ENCODE measurements at places on chromosomes 3 and 15.

DNA sequence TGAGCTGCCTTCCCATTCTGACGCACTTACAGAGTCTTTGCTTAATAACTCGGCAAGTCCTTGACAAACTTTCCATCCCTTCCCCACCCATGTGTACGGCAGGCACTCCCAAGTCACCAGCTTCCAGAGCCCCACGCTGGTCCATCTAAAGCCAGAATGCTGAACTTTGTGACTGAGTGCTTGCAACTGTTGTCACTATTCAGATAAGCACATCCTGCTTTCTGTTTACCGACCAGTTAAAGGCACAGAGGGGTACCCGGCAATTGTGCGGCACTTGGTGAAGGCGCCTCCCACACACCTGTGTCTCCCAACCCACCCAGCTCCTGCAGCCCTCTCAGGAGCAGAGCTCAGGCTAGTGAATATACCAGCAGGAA lies 430.6 kb downstream of the FOXP1 start:
- no peak for DNase-seq

DNA sequence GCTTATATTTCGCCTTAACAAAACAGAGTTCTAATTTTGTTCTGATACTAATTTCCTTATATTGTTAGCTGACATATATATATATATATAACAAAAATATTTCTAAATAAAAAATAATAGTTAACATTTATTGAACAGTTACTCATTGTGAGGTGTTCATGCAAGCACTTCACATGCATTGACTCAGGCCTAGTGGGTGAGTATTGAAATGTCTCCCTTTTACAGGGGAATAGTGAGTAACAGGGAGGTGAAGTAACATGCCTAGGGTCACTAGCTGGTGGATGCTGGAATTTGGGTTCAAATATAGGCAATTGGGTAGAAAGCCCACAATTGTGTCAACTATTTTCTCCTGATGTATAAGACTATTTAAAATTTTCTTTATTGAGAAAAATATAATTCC lies 102.6 kb upstream of the ZPLD1 start:
- DNase-seq: no peak

DNA sequence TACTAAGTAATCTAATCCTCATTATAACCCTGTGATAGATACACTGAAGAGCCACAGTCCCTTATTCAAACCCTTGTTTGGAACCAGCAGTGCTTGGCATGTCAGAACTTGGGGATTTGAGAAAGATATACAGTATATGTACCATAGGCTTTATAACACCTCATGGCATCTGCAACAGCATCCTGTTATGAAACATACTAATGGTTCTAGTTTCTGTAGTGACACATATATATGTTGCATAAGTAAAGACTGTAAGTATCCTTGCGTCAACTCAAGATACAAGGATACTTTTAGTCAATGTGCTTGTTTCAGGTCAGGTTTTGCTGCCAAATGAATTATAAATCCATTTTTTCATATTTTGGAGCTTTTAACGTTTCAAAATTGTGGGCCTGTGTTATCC lies 58.5 kb downstream of the CCNL1 start:
- no peak for DNase-seq

DNA sequence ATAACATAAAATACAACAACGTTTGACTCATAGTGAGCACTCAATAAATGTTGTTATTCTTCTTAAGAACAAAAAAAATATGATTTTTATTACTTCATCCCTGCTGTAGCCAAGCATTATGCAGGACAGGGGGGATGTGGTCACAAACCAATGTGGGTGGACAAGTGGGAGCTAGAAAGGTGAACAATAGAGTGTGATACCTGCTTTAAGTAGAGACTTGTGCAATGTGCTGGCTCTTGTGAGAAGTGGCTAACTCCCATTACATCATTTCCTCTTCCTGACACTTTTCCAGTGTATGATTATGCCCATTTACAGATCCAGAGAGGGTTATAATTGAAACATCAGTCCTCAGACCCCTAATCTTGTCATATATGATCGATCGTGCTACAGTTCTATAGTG lies 193.6 kb downstream of the UBE2E2 start:
- no peak for DNase-seq

GRCh38 chr15:100601617-100602063 lies 344 bp downstream of the LINS1 start:
- no peak for DNase-seq

GRCh38 chr3:62835554-62836236 lies 39.5 kb downstream of the CADPS start:
- no peak for DNase-seq

DNA sequence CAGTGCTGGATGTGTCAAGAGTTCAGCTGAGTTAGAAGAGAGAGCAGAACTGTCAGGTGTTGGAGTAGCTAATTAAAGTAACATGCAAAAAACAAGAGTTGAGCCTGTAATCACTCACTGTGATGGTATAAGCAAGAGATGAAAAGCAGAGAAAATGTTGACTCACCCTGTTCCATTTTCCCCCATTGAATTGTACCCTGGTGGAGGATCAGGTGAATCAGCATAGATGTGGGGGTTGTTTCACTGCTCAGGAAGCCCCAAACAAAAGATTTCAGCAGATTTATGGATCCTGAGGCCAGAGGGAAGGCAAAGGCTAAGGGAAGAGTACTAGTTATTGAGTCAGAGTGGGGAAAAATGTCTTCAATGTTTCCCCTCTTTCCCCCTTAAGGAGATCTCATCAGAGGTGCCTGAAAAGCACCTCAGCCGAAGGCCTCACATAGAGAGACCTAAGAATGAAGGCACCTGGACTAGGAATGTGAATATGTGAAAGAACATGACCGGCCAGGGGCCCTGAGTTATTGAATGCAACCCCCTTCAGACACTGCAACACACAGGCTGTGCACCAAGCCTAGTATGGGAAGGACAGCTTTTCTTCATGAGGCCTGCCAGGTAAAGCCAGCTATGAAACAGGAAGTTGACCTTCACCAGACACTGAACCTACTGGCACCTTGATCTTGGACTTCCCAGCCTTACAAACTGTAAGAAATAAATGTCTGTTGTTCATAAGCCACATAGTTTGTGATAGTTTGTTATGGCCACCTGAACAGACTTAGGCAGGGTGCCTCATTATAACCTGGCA lies 90.1 kb downstream of the TMCO5A start:
- DNase-seq: no peak

- DNase-seq: no peak
Observed at GRCh38 chr15:91552555-91552954, 301.0 kb upstream of the SLCO3A1 start.

- no peak for DNase-seq
Observed at GRCh38 chr3:119309591-119309990, 15.4 kb downstream of the ARHGAP31 start.

DNA sequence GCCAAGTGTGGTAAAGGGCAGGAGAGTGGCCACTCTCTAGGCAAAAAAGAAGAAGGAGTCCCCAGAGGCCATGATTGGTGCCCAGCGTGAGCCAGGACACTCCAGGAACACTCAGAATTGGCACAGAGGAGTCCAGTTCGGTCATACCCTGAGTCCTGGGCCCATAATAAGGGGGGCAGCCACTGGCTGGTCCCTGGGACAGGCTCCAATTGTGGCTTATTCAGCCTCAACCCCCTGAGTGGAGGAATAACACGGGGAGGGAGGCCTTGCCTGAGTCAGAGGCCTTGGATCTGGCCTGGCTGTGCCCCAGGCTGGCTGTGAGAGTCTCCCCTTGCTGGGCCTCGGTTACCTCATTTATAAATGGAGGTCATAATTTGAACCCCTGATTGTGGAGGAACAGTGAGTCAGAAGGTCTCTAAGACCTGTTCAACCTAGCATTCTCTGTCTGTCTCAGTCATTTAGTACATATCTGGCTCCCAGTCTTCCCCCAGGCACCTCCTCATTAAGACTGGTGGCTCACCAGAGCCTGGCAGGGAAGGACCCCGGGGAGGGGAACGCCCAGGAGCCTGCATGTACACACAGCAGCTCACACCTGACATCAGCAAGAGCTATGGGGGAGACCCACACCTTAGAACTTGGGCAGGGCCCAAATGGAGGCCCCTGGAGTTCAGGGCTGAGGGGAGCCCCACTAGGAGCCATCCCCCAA lies 95.9 kb upstream of the ATP2B2 start:
- DNase-seq: no peak

GRCh38 chr3:45690336-45691035 lies 1.3 kb downstream of the SACM1L start:
- DNase-seq: no peak

- DNase-seq: no peak
Observed at GRCh38 chr15:28960979-28961378, 75.2 kb downstream of the APBA2 start.

DNA sequence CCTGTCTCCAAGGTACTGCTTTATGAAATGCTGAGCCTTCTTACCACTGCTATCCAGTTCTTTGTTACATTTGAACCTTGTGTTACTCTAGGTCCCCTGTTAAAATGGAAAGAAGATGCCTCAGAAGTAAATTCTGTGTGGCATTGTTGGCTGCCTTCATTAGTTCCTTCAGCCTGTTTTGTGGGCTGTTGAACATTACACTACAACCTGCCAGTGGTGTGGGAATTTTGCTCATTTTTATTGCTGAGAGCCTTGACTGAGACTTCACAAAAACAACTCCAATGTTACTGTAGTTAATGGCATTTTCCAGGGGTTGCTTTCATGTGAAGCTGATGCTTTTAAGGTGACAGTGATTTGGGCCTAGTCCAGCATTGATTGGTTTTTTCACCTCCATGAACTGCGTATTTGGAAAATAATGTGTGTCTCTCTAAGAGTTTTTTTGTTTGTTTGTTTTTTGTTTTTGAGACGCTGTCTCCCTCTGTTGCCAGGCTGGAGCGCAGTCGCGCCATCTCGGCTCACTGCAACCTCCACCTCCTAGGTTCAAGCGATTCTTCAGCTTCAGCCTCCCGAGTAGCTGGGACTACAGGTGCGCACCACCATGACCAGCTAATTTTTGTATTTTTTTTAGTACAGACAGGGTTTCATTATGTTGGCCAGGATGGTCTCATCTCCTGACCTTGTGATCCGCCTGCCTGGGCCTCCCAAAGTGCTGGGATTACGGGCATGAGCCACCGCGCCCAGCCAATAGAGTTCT lies 4.3 kb downstream of the MAPK6 start:
- DNase-seq: no peak

DNA sequence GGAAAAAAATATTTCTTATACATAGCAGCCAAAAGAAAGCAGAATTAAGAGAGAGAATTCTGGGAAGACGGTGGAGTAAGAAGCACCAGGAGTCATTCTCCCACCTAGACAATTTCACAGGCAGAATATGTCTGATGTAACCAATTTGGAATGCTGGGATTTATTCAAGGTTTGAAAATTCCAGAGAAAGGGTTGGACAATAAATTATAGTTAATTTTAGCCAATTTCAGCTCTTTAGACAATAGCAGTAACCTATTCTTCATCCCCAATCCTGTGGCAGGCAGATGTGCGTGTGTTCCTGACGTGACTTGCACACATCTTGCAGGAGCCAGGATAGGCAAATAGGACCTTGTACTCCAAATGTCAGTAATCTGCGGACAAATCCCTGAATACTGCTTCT lies 541.0 kb upstream of the NAALADL2 start:
- no peak for DNase-seq

- DNase-seq: no peak
Observed at GRCh38 chr3:177041021-177041729, 156.1 kb downstream of the TBL1XR1 start.

- no peak for DNase-seq
Observed at GRCh38 chr3:623914-624545, 427.5 kb downstream of the CHL1 start.

- no peak for DNase-seq
Observed at GRCh38 chr15:77296773-77297337, 123.0 kb downstream of the PEAK1 start.

DNA sequence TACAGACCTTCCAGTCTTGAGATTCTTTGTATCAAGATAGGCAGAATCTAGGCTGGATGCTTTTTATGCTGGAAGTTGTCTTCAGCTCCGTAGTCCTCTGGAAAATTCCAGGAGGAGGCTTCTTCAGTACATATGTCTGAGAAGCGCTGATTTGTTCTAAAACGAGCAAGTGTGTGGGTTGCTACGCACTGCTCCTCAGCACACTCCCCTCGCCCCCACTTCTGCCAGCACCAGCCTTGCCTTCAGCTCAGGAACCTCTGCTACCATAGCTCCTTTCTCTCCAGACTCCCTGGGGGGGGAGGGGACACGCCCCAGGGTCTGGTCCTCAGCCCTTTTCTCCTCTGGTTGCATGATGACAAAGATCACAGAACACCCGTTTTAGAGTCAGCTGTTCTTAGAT lies 75.5 kb upstream of the TRA2B start:
- no peak for DNase-seq

DNA sequence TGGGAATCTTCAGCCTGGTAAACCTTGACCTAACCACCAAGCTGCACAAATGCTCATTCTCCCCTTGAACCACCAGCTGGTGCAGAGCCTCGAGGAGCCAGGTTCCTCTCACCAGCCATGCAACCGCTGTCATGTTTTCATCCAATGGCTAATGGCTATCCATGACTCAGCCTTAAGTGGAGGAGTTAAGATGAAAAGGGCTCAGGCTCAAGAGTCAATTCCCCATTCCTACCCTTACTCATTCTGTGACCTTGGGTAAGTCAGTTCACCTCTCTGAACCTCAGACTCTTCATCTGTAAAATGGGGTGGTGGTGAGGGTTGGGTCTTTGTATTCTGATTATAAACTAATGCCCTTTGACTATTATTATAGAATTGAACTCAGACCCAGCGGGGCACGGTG lies 515.6 kb downstream of the SHQ1 start:
- DNase-seq: no peak

DNA sequence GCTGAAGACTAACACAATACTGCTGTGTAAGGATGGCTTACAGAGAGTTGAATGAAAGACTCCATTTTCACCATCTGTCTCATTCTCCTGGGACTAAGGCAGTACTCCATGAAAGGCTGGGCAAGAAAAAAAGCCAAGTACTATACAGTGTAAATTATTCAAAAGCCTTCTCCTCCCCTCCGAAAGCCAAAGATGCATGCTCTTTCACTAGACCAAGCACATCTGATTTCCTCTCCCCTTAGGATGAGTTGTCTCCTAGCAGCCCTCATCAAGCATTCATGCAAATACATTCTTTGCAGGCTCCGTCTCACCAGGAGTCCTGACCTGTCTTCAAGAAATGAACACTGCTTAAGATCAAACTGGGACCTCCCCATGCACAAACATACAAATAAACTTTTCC lies 133.5 kb upstream of the THBS1 start:
- no peak for DNase-seq

DNA sequence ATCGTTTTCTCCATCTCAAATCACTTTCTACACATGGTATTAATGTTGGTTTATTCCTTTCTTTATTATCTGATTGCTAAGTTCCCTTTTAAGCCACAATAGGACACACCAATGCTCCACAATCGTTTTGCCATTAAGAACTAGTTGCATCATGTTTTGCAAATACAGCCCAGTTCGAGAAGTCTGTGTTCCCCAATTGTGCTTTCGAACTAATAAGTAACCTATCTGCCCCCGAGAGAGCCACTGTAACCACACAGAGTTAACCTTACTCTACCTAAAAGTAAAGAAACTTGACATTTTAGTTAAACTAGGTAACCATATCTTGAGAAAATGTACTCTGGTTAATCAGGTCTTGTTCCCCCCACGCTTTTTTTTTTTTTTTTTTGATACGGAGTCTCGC lies 39.1 kb downstream of the MAGI1 start:
- no peak for DNase-seq

Data from left forelimb (tissue), 1 donor.